ENCODE measurements at places on chromosomes 2 and 18.

- no peak for DNase-seq
These were observed 24.0 kb upstream of the VPS4B start for GRCh38 chr18:63446266-63446665.

GRCh38 chr18:55354795-55355194 lies 233.2 kb downstream of the TCF4 start:
- no peak for DNase-seq

DNA sequence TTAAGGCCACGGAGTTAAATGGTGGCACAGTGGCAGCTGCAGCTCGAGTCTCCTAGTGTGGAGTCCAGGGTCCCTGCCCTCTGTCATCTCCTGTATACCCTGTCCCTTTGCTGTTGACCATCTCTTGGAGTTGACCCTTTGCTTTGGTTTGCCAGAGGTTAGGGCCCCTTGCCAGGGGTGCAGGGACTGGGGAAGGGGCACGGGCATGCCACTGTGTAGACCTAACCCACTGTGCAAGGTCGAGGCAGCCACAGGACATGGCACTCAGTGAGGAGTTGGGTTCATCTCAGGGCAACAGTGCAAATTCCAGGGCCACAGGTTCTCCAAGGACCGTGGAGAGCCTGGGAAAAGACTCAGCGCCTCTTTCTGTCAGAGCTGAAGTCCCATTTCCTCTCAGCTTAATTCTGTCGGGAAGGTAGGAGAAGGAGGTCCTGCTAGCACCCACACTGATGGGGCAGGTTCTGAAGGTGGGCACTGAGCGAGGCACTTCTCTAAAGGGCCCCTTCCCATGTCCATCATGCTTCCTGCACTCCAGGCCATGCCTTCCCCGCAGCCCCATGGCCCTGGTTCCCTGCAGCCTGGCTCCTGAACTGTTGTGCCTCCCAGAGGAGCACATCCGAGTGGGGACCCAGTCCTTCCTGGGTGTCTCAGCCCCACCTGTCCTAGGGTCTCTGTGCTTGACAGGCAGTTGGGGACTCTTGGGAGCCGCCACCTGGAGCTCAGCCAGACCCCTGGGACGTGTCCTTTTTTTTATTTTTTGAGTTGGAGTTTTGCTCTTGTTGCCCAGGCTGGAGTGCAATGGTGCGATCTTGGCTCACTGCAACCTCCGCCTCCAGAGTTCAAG lies 2.8 kb downstream of the KHK start:
- DNase-seq: no peak

DNA sequence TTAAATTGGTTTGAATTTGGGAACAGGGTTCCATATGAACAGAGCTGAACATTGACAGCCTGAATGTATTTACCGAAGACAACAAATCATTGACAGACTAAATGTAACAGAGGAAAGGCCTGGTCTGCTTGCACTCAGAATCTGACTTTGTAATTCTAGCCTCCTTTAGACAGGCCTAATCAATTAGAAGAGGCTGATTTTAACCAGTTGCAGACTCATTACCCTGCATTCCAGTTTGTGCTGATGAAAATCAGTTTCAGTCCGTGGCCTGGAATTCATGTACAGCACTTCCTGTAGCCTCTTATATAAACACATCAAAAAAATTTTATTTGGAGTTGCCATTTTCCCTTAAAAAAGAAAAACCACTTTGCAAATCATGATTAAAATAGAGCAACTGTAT lies 93.1 kb upstream of the ZFP36L2 start:
- DNase-seq: no peak

DNA sequence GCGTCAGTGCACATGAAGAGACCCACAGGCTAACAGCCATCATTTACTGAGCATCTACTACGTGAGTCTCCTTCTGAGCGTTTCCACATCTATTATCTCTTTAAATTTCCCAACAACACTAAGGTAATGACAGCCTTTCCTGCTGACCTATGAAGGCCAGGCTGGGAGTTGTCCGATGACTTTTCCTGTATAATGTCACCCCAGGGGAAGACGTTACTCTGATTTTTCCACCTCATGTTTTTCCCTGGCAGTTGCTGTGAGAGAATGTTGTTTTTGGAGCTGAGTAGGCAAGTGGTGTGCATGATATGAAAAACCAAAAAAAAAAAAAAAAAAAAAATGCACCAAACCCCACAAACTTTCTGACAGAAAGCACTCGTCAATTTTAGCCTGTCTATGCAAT lies 207.6 kb downstream of the SLC8A1 start:
- DNase-seq: no peak

- no peak for DNase-seq
These were observed 29.3 kb downstream of the FEZ2 start for GRCh38 chr2:36568516-36569246.

DNA sequence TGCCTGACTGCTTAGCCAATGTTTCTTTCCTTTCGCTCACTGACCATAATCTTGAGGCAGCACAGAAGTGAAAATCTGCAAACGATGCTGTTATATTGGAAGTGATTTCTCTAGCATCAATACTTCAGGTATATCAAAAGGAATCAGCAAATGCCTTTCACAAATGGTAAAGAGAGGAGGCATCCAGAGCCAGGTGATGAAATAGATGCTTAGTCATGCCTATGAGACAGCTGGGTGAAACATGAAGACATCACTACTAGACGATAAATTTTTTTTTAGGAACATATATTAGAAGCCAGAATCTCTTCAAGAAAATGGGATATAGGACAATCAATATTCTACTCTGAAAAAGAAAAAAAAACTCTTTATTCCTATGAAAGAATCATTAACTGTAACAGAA lies 249.2 kb upstream of the SLC39A10 start:
- DNase-seq: no peak

GRCh38 chr18:52394602-52395001 lies 54.6 kb downstream of the DCC start:
- no peak for DNase-seq

- DNase-seq: no peak
These were observed 51.3 kb downstream of the RNF144A start for GRCh38 chr2:6968319-6969100.

GRCh38 chr18:63162271-63163014 lies 157.1 kb downstream of the BCL2 start:
- DNase-seq: no peak

- DNase-seq: no peak
These were observed 5.1 kb upstream of the SMAD7 start for GRCh38 chr18:48955830-48956261.

GRCh38 chr2:83365476-83365875 lies 1093.6 kb downstream of the SUCLG1 start:
- DNase-seq: no peak

DNA sequence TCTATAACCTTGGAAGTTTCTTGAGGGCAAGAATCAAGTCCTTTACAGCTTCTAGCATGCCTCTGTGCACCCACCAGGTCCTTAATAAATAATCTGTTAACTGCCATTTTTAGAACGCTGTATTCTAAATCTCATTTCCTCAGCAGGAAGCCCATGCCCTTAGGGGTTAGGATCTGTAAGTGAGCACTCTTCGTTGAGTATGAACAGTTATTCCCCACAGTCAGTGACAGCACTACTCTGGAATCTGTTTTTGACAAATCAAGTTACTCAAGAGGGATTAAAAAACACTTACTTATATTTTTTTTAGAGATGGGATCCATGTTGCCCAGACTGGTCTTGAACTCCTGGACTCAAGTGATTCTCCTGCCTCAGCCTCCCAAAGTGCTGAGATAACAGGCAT lies 14.6 kb downstream of the PAIP2B start:
- DNase-seq: no peak

DNA sequence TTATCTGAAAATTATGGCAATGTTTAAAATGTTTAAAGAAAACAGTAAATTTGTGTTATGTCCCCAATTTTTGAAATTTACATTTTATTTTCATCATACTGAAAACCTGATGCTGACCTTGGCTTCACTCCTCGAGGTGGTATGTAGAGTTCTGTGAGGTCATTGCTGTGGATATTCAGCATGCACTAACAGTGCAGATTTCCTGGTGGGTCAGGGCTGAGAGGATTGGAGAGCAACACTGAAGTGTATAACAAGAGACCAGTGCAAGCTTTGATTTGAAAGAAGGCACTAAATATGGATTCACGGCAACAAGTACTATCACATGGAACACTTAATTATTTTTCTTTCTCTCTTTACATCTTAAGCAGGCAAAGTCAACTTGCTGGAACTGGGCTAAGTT lies 134.1 kb downstream of the SLC8A1 start:
- DNase-seq: no peak
